Activated T-cell treated with anti-CD3 and anti-CD28 coated beads, Interleukin-2, amount 50 U/mL, for 24 hours (primary cell): ENCODE measurements at places on chromosomes 11 and 22.

GRCh38 chr11:26994631-26995095, 751 bp downstream of the FIBIN start:
- H3K27me3 ChIP-seq, result peaks cover 2% of the 10 kb centered on the region
- H3K4me1 ChIP-seq, result no peaks in the 10 kb centered on the region
- no peak overlapping the region for H3K27ac ChIP-seq
- H3K4me3 ChIP-seq, result no peak overlapping the region
- H3K36me3 ChIP-seq, result no peaks in the 10 kb centered on the region

DNA sequence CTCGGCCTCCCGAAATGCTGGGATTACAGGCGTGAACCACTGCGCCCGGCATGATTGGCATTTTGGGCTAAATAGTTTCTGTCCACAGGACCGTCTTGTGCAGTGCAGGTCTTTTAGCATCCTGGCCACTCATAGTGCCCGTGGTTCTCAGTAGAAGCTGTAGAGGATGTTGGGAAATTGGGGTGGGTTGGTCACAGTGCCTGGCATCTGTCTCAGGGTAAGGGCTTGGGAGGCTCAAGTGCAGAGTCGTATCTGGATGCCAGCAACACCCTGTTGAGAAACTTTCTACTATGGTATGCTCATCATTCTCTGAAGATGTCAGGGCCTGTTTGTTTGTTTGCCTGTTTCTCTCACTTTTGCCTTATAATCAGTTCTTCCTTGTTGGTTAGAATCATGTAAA, 21.9 kb downstream of the UBE2L3 start:
- H3K27ac ChIP-seq, result peak overlapping the region; percentile 83
- no peaks in the 10 kb centered on the region for H3K27me3 ChIP-seq
- peaks cover 77% of the 10 kb centered on the region for H3K4me1 ChIP-seq
- H3K36me3 ChIP-seq, result peaks cover 57% of the 10 kb centered on the region
- DNase-seq, result no peak

DNA sequence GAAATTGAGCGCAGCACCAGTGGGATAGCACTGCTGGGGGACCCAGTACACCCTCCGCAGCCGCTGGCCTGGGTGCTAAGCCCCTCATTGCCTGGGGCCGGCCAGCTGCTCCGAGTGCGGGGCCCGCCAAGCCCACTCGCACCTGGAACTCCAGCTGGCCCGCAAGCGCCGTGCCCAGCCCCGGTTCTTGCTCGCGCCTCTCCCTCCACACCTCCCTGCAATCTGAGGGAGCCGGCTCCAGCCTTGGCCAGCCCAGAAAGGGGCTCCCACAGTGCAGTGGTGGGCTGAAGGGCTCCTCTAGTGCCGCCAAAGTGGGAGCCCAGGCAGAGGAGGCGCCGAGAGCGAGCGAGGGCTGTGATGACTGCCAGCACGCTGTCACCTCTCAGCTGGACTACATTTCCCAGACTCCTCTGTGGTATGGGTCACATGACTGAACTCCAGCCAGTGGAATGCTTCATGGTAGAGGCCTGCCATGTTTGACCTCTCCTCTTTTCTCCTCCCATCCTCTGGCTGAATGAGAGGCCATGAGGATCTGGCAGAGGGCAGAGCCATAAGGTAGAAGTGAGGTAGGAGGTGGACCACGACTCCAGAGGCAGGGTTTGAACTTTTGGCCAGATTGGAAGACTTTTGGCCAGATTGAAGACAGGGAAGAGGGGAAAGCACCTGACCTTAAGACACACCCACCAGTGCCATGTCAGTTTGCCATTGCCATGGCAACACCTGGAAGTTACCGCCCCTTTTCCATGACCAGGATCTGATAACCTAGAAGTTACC, 6.2 kb downstream of the MRGPRD start:
- peaks cover 9% of the 10 kb centered on the region for H3K27me3 ChIP-seq
- H3K36me3 ChIP-seq, result no peaks in the 10 kb centered on the region
- H3K4me3 ChIP-seq, result no peak overlapping the region
- H3K4me1 ChIP-seq, result peaks cover 2% of the 10 kb centered on the region
- peak overlapping the region; percentile 82 for H3K27ac ChIP-seq

DNA sequence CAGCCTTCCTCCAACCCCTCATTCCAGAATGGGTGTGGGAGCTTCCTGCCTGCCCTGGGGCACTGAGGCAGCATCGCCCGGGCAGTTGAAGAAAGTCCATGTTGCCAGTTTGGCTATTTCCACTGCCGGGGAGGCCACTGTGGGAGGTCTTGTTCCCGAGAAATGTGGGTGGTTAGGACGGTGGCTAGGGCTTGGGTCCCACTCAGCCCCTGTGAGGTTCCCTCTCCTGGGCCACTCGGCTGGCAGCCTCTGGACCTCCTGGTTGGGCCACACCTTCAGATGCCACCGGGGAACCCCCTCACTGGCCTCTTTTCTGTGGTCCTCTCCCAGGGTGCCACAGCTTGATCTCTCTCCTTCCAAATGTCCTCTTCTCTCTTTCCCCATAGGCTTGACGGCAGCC, 5.1 kb upstream of the PPP6R3 start:
- no peaks in the 10 kb centered on the region for H3K27me3 ChIP-seq
- no peak overlapping the region for H3K27ac ChIP-seq
- H3K4me3 ChIP-seq, result no peak overlapping the region
- H3K4me1 ChIP-seq, result peaks cover 6% of the 10 kb centered on the region
- H3K36me3 ChIP-seq, result no peaks in the 10 kb centered on the region

DNA sequence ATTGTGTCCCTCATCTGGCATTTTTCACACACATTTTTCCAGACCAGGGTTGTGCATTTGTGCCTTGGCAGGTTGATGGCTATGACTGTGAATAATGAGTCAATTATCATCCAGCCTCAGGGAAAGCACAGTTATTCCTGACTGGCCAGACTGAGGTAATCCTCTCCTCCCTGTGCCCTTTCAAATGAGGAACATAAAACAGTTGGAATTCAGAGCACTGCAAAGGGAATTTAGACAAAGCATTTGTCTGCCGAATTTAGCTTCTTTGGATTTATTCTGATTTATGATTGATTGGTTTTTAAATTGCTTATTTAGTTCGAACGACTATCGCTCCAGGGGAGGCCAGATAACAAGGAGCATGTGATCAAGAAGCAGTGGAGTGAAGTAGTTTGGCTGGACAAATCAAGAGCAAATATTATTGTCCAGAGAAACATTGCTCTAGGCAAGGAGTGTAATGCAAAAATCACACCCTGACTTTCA, 30.8 kb upstream of the RAG2 start:
- no peak overlapping the region for H3K4me3 ChIP-seq
- no peaks in the 10 kb centered on the region for H3K36me3 ChIP-seq
- no peak overlapping the region for H3K27ac ChIP-seq

DNA sequence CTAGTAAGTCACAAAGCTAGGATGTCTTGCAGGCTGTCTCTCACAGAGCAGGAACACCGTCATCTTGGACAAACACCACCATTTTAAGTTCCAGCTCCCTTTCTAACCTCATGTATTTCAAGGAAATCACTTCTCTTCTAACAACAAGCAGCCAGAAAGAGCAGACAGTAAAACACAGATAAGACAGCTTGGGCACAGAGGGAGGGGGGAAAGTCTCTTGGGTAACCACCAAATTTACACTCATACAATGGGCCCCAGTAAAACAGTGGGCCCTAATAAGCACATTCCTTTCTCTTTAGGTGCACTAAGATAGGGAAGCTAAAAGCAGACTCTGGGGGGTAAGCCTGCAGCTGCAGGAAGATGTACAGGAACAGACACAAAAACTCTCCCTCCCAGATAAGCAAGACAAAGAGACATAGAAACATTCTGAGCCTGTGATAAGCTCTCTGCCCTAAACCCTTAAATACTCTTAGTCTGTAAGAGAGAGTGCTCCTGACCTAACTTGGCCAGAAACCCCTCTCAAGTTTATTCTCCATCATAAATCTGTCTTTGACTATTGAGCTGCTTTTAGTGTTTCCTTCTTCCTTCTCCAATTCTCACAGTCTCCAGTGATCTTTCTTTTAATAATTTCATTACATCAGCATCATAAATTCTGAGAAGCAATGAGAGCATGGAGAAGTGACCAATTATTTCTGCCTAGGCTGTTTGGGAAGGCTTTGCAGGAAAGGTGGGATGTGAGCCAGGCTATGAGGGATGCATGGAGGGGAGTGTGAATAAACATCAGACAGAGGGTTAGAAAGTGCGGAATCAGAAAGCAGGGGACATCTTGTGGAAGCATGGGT, 7.4 kb downstream of the OR10D3 start:
- no peak for DNase-seq
- no peaks in the 10 kb centered on the region for H3K4me1 ChIP-seq
- H3K4me3 ChIP-seq, result no peak overlapping the region
- no peak overlapping the region for H3K27ac ChIP-seq
- H3K27me3 ChIP-seq, result peaks cover 28% of the 10 kb centered on the region

DNA sequence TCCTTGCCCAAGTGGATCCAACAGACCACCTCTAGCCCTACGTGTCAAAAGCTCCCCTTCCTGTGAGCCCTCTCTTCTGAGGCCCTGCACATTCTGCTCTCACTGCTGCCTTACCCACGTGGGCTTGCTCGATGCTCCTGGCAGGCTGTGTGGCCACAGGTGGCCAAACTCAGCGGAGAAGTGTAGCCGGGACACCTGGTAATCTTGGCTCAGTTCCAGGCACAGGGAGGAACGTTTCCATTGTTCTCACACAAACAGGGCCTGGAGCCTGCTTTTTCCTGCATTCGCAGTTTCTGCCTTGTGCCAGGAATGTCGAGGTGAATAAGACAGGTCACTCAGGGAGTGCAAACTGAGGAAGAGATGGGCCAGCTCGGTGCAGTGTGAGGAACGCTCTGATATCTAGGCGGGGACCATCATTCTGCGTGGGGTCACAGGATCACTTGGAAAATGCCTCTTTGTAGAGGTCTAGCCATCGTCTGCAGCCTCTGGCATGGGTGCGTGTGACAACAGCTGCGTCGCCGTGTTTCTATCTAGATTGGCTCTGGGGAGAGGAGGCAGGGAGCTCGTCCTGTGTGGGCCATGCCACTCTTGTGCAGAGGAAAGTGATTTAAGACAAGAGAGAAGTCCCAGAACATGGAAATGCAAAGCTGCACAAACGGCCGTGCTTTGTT, 127.6 kb upstream of the PARVA start:
- no peak overlapping the region for H3K27ac ChIP-seq
- H3K27me3 ChIP-seq, result no peaks in the 10 kb centered on the region
- H3K4me3 ChIP-seq, result no peak overlapping the region
- peaks cover 60% of the 10 kb centered on the region for H3K36me3 ChIP-seq
- no peak for DNase-seq
- H3K4me1 ChIP-seq, result no peaks in the 10 kb centered on the region

DNA sequence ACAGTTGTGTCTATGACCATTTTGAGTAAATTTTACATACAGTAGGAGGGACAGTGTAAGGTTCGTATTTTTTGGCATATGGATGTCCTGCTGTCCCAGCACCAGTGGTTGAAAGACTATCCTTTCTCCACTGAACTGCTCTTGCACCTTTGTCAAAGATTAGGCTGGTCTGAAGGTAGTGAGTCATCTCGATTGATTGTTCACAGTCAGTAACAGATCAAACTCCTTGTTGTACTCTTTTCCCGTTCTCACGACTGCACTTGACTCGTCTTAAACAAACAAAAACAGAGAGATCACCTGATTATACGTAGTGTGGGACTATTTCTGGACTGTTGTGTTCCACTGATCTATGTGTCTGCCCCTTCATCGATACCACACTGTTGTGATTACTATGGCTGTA, 77.1 kb downstream of the DGCR2 start:
- no peak overlapping the region for H3K27ac ChIP-seq
- no peak for DNase-seq
- no peaks in the 10 kb centered on the region for H3K4me1 ChIP-seq
- no peaks in the 10 kb centered on the region for H3K27me3 ChIP-seq

- DNase-seq, result peak; percentile 77
- no peaks in the 10 kb centered on the region for H3K27me3 ChIP-seq
Observed at GRCh38 chr11:65551572-65552387, 6.4 kb downstream of the LTBP3 start.

- H3K4me3 ChIP-seq, result no peak overlapping the region
- no peak overlapping the region for H3K27ac ChIP-seq
- H3K27me3 ChIP-seq, result no peaks in the 10 kb centered on the region
- peaks cover 26% of the 10 kb centered on the region for H3K4me1 ChIP-seq
Observed at GRCh38 chr11:86183694-86184093, 60.9 kb upstream of the EED start.

GRCh38 chr11:102637731-102638130, 12.6 kb upstream of the MMP20 start:
- no peak overlapping the region for H3K4me3 ChIP-seq
- DNase-seq, result no peak
- H3K36me3 ChIP-seq, result no peaks in the 10 kb centered on the region
- H3K27ac ChIP-seq, result no peak overlapping the region

GRCh38 chr11:113694390-113694789, 11.7 kb downstream of the TMPRSS5 start:
- no peak overlapping the region for H3K4me3 ChIP-seq
- no peak for DNase-seq
- no peaks in the 10 kb centered on the region for H3K36me3 ChIP-seq
- no peak overlapping the region for H3K27ac ChIP-seq

GRCh38 chr11:2511421-2512369, 66.9 kb downstream of the KCNQ1 start:
- H3K27ac ChIP-seq, result no peak overlapping the region
- no peak overlapping the region for H3K4me3 ChIP-seq
- DNase-seq, result peak; percentile 20

GRCh38 chr22:41636467-41636866, 15.4 kb downstream of the XRCC6 start:
- H3K27me3 ChIP-seq, result no peaks in the 10 kb centered on the region
- DNase-seq, result peak; percentile 15
- peaks cover 14% of the 10 kb centered on the region for H3K4me1 ChIP-seq

- peak overlapping the region; percentile 86 for H3K27ac ChIP-seq
- no peaks in the 10 kb centered on the region for H3K27me3 ChIP-seq
- peaks cover 50% of the 10 kb centered on the region for H3K4me1 ChIP-seq
- peak; percentile 52 for DNase-seq
Observed at GRCh38 chr11:119107538-119108145, 498 bp downstream of the C2CD2L start.

GRCh38 chr11:38791346-38791961, 2193.4 kb upstream of the RAG2 start:
- H3K36me3 ChIP-seq, result no peaks in the 10 kb centered on the region
- no peak overlapping the region for H3K4me3 ChIP-seq
- no peak overlapping the region for H3K27ac ChIP-seq

DNA sequence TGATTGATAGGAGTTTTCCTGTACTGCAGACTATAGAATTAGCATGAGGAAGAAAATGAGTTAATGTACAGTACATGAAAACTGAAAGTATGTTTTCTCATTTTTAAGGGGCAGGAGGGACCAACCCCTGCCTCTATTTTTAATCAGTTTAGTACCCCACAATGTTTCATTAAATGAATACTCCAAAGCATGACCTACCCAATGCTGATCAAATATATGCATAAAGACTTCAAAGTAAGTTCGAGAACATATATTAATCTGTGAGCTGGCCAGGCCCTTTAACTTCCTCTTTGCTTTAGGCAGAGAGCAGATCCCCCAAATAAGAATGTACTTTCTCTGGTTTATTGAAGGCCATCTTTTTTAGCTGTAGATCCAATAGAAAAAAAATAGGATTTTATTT, 161.0 kb downstream of the FCHSD2 start:
- H3K4me1 ChIP-seq, result peaks cover 25% of the 10 kb centered on the region
- DNase-seq, result no peak
- H3K36me3 ChIP-seq, result peaks cover 71% of the 10 kb centered on the region
- H3K27me3 ChIP-seq, result no peaks in the 10 kb centered on the region
- H3K27ac ChIP-seq, result no peak overlapping the region
- H3K4me3 ChIP-seq, result no peak overlapping the region
